ENCODE measurements at places on chromosomes 6 and 20.

- peak; percentile 79 for DNase-seq
Measured at GRCh38 chr6:149026530-149026942, 279.7 kb downstream of the UST start.

- DNase-seq = no peak
Measured at GRCh38 chr20:48574383-48574782, 253.4 kb downstream of the PREX1 start.

DNA sequence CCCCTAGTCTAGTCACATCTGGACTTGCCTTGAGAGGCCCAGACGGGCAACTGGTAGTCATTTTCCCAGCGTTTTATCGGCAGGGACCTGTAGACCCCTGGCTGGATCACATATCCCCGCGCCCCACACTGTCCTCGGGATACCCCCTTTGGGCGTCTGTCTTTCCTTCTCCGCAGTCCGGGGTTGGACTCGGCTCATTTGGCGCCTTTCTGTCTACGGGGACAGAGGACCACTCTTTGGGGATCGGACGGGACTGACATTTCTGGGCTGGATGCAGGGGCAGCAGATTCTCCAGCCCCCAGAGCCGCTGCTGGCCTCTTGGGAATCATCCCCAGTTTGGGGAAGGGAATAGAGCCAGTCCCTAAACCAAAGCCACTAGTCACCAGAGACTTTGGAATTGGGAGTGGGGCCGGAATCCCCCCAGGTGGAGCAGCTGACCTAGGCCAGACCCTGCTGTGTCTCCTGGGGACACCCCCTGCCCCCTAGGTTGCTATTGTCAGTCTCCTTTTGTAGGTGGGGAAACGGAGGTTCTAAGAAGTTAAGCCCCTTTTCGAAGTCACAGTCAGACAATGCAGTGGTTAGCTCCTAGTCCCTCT is 734 bp downstream of the FAM110A start:
- DNase-seq = no peak

- DNase-seq = no peak
Measured at GRCh38 chr6:118122801-118123200, 215.7 kb downstream of the SLC35F1 start.

DNA sequence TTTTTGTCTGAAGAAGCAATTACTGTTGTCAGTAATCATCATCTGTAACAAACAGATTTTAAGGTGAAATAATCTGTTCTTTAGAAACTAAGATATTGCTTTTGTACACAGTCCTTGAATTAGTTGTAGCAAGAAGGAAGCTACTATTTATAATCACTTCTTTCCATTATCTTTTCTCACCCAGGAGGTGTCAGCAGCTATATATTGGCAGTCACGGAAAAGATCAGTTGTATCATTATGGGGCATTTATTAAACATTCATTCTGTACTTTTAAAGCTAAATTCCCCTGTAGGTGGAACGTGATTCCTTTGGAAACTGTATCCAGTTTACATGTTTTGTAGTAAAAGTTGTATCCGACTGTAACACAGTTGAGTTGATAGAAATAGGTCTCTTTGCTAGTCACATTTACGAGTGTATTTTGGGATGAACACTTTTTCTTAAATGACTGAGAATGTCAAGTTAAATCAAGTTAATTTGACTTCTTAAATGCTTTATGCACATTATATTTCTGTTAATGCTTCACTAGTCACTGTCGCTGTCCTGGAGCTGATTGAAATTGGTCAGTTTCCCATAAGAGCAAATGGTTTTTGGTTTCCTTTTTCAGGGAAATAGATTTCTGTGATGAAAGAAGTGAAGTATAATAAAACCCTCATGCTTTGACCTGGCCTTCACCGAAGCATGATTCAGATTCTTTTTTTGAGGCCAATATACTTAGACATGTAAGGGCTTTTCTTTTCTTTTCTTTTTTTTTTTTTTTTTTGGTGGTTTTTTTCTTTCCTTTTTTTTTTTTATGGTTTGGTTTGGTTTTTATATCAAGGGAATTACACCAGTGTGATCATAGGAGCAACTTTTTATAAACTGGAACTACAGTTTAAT is 5.1 kb downstream of the QKI start:
- no peak for DNase-seq

- no peak for DNase-seq
Measured at GRCh38 chr6:5442916-5443315, 181.6 kb downstream of the FARS2 start.

DNA sequence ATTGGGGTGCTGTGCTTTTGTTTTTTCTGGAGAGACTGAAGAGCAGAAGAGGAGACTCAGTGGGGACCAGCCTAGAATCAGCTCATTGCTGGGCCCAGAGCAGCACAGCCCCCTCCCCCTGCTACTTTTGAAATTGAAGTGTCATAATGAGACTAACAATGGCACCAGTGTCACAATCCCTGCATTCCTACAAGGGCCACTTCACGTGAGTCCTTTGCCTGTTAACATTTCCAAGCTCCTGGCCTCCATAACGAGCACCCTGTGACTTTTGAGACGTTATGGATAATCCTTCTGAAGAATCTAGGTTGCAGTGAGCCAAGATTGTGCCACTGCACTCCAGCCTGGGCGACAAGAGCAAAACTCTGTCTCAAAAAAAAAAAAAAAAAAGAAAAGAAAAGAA is 41.7 kb downstream of the CNBD2 start:
- no peak for DNase-seq

GRCh38 chr20:36162272-36162966 is 7.9 kb downstream of the EPB41L1 start:
- peak; percentile 68 for DNase-seq

DNA sequence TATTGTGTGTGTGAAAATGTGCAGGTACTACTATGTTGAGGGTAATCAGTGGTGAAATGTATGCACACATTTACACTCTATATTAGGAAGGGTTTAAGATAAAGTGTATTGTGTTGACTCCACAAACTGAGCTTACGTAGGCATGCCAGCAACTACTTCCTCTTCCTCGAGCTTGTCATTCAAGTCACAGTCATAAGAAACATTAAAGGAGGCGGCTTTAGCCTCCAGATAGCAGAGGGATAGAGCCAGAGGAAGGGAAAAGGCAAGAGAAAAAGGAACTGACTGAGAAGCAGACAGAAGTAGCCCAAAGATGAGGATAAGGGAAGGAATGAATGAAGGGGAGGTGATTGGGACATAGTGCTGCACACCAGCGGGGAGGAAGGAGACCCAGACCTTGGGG is 55.2 kb downstream of the SMLR1 start:
- DNase-seq = no peak

GRCh38 chr20:1337441-1337840 is 8.5 kb upstream of the SDCBP2 start:
- DNase-seq = no peak

DNA sequence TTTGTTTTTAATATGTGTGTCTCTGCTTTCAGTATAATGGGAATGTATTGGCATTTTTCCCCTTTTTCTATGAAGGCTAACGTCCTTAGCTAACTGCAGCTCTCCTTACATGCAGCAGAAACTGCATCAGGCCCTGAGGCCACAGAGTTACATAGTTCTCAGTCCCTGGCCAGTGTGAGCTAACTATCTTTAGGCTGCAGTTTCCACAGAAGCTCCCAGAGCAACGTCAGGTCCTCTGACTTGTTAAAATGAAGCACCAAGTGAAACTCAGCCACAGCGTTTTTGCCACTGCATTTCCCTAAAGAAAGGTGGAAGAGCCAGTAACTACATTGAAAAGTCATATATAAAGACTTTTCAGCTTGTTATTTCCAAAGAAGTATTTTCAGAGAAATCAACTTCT is 244.7 kb downstream of the CBLN4 start:
- DNase-seq = no peak

GRCh38 chr6:160085226-160085625 is 36.4 kb upstream of the SLC22A1 start:
- DNase-seq = no peak

DNA sequence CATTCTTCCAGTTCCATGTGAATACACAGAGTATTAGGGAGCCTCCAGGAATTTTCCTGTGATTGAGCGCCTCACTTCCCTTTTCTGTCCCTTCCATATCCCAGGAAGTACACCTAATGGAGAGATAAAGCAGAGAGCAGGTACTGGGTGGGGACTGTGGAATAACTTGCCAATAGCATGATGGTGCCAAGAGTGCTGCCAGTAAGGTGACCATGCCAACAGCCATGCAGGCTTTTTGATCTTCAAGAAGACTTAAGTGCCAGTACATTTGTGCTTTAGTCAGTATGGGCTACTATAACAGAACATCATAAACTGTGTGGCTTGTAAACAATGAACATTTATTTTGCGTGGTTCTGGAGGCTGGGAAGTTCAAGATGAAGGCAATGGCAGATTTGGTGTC is 160.2 kb upstream of the RIMS1 start:
- DNase-seq = no peak

- no peak for DNase-seq
Measured at GRCh38 chr20:25030649-25031207, 27.2 kb downstream of the ACSS1 start.

DNA sequence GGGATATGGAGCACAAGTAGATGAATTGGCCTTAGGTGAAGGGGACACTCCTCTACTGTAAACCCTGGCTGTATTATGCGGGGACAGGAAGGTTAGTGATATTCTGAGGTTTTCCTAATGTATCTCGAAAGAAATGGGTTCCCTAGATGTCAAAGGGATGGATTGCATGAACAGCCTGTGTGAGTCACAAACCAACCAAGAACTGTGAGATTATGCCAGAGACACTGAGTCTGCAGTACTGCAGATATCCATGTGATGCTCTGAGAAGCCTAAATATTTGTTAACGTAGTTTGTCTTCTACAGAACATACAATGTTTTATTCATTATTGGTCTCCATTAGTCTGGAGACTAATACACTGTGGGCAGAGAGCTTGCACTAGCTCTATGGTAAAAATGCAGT is 182.2 kb downstream of the AKAP7 start:
- DNase-seq = no peak

GRCh38 chr6:20364327-20364726 is 37.4 kb upstream of the E2F3 start:
- no peak for DNase-seq

GRCh38 chr6:159116343-159116742 is 52.9 kb upstream of the FNDC1 start:
- DNase-seq = no peak

DNA sequence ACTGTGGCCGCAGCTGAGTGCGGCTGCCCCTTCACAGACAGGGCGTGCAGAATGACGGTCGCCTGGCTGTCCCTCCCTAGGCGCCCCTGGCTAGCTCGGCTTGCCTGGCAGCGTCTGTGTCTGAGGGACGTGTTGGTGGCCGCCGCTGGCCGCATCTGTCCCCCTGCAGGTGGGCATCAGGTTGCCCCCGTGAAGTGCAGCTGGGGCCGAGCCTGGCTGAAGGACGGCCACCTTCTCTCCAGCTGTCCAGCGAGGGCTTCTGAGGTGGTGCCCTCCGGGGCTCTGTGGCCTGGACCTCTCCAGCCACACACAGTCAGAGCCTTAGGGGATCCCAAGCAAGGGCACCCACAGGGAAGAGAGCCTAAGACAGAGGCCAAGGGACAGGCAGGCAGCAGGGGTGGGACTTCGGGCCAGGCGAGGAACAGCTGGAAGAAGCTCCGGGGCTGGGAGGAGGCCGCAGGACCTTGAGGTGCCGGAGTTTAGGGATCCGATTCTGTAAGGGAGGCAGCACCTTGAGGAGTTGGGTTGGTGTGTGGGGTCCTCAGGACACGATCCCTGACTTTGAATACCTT is 89.0 kb upstream of the EPB41L1 start:
- no peak for DNase-seq

- no peak for DNase-seq
Measured at GRCh38 chr20:62282877-62283503, 19.8 kb upstream of the ADRM1 start.

GRCh38 chr6:118968416-118968815 is 33.5 kb upstream of the MCM9 start:
- no peak for DNase-seq

DNA sequence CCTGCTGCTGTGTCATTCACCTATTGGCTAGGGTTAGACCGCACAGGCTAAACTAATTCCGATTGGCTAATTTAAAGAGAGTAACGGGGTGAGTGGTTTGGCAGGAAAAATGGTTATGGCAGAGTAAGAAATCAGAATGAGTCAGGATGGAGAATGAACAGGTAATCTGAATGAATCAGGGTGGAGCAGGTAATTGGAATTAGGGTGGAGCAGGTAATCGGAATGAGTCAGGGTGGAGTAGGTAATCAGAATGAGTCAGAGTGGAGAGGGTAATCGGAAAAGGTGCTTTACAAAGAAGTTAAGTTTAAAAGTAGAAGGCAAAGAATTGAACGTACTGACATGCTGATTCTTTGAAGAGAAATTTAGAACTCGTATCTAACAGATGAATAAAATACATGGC is 11.7 kb downstream of the SLC35A1 start:
- no peak for DNase-seq

DNA sequence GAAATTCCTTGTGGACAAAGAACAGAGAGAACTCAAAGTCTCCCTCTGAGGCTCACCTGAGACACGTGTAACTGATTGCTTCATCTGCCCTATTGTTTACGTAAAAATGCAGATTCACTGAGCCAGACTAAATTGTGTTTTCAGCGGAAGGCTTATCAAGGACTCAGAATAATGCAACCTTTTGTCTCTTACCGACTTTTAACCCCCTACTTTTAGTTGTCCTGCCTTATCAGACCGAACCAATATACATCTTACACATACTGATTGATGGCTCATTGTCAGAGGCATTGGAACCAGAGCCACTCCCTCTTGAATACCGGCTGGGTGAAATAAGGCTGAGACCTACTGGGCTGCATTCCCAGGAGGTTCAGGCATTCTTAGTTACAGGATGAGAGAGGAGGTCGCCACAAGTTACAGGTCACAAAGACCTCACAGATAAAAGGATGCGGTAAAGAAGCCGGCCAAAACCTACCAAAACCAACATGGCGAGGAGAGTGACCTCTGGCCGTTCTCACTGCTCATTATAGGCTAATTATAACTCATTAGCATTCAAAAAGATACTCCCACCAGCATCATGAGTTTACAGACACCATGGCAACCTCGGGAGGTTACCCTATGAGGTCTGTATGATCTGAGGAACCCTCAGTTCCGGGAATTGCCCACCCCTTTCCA is 95.5 kb upstream of the ZNF184 start:
- no peak for DNase-seq

DNA sequence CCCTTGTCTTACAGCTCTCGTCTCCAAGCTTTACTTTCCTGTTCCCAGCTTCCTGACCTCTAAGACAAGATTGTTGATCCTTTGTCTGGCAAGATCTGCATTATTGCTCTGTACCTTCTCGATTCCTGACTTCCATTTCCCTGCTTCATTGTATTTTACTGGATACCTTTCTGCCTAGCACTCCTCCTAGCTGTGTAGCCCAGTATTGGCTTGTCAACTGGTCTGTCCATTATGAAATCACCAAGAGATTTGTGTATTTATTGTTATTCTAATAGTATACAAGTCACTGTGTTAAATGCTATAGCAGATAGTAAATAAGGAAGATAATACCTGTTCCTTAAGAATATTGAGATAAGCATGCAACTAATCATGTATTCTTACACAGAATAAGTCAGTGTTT is 305.4 kb downstream of the CDKAL1 start:
- DNase-seq = no peak

DNA sequence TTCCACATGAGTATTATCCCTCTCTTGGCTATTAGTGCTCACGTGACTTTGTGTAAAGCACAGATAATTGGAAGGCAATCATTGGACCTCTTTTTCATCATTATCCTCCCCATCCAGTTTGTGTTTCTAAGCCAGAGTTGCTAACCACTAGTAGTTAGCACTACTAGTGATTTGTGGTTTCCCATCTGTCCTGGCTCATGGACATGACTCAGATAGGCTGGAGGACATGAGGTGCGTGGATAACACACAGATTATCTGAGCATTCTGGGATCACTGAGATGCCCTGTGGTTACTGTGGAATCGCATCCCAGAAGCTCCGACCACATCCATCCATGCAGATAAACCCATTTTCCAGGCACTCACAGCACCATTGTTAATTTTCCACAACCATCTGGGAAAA is 123.8 kb upstream of the NAA20 start:
- DNase-seq = no peak

- DNase-seq = no peak
Measured at GRCh38 chr20:43993560-43993959, 78.9 kb downstream of the TOX2 start.
